Lower lobe of right lung (tissue), 2 donors: ENCODE measurements at places on chromosomes 3 and 15. TPM values are rescaled to one million over a fixed set of nuclear protein-coding genes. Genes with fewer than 3 reads are reported as not detected.

GRCh38 chr3:31377045-31377642 is 155.6 kb upstream of the STT3B start:
- no peak for DNase-seq

DNA sequence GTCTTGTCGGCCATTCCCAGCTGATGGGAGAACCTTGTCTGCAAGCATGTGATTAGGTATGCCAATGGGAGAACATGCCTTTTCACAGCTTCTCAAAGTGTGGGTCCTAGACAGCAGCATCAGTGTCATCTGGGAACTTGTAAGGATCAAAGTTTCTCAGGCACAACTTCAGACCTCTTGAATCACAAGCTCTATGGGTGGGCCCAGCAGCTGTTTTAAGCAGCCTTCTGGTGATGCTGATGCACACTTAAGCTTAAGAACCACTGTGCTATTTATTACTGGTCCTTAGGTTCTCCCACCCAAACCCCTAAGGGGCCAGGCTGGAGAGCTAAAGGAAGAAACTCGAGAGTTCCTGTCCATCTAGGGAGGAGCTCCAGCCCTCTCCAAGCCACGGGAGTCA is 453.9 kb upstream of the PROK2 start:
- DNase-seq, result no peak

- DNase-seq, result no peak
Observed at GRCh38 chr3:59326246-59327024, 276.6 kb upstream of the CFAP20DC start.

GRCh38 chr3:108222853-108223565 is 785 bp upstream of the IFT57 start:
- no peak for DNase-seq

GRCh38 chr3:191775451-191776233 is 314.7 kb downstream of the PYDC2 start:
- no peak for DNase-seq

DNA sequence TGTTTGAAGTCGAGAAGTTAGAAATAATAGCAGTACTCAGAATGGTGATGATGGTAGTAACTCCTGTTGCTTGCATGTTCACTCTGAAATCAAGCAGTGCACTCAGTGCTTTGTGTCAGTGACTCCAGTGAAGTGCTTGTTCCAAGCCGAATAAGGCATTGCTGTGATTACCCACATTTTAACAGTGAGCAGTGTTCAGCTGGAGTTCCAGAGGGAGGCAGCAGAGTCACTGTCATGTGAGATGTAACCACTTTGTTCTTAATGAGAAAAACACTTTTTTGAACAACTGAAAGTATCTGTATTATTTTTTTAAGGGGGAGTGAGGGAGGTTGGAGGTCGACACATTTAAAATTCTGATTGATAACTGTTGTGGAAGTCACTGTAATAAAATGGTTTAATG is 3.7 kb downstream of the MDFIC2 start:
- no peak for DNase-seq

GRCh38 chr15:88835119-88835518 is 31.9 kb downstream of the ACAN start:
- DNase-seq, result no peak

GRCh38 chr3:171459137-171459941 is 866 bp downstream of the TNIK start:
- DNase-seq, result peak; percentile 59

- DNase-seq, result no peak
Observed at GRCh38 chr3:192038726-192039125, 577.8 kb downstream of the PYDC2 start.

- DNase-seq, result no peak
Observed at GRCh38 chr15:43125100-43125661, 8.2 kb upstream of the TMEM62 start.

DNA sequence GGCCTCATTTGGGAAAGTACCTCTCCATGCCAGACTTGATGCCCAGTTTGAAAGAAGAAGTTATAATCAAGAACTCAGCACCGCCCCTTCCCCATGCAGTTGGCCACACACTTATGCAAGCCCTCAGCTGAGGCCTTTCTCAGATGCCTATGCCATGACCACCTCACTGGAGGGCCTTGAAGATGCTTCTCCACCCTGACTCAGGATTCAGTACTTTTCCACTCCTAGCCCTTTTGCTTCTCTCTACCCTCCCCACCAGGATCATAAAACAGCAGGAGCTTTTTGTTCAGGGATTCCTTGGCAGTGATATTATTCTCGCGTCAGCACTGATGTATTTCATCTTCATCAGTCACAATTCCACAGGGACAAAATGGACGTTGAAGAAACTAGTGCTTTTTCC is 313.5 kb downstream of the PYDC2 start:
- no peak for DNase-seq

DNA sequence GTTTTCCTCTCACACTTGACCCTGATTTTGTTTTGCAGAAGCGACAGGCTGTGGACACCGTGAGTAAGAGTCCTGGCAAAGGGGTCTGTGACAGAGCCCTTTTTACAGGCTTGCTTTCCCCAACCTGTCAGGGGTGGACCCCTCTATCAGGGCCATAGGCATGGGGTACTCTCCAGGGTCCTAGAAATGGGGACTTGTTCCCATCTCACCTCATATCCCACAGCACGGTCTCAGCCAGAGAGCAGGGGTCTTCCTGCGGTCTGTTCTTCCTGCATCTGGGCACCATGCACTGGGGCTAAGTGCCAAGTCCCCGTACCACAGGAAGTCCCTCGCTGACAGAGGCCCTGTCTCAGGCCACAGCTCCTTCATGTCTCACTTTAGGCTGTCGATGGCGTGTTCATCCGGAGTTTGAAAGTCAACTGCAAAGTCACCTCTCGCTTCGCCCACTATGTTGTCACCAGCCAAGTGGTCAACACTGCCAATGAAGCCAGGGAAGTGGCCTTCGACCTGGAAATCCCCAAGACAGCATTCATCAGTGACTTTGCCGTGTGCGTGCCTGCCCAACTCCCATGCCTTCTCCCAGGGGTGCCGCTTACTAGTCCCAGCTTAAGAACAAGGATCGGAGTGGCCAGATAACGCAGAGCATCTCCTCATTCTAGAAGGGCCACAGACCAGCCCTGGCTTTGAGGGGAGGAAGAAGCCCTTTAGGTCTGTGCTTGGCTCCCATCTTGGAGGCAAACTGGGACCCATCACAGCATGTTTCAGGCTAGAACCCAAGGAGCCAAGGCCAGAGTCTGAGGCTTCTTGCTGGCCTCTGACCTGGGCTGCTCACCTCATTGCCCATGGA is 783 bp downstream of the ITIH1 start:
- DNase-seq, result peak; percentile 20

- no peak for DNase-seq
Observed at GRCh38 chr3:177530908-177531307, 333.6 kb upstream of the TBL1XR1 start.

- DNase-seq, result no peak
Observed at GRCh38 chr3:37743974-37744373, 117.7 kb upstream of the CTDSPL start.

DNA sequence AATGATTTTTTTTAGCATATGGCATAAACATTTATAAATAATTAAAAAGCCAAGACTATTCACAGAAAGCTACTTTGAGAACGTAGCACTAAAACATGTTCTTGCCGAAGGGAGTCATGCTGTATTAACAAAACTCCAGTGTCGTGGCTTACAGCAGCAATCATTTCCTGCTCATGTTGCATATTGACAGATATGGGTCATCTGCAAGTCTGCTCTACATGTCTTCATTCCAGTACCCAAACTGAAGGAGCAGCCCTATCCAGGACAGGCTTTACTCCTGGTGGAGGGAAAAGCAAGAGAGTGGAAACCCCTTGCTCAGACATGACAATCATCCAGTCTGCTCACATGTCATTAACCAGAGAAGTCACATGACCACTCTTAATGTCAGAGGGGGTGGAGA is 87.6 kb downstream of the NEK11 start:
- DNase-seq, result no peak

The CLSTN2 gene
- 4.5 TPM for total RNA-seq

The PLXNA1 gene
- 48.1 TPM for total RNA-seq

The NEK10 gene
- total RNA-seq, result 9.4 TPM

The GP5 gene
- 0.38 TPM for total RNA-seq

The RGMA gene
- 9.7 TPM for total RNA-seq

The SNTN gene
- 12.8 TPM for total RNA-seq
